ENCODE measurements at places on chromosomes 1 and 21. TPM values are rescaled to one million over a fixed set of nuclear protein-coding genes. Genes with fewer than 3 reads are reported as not detected.

DNA sequence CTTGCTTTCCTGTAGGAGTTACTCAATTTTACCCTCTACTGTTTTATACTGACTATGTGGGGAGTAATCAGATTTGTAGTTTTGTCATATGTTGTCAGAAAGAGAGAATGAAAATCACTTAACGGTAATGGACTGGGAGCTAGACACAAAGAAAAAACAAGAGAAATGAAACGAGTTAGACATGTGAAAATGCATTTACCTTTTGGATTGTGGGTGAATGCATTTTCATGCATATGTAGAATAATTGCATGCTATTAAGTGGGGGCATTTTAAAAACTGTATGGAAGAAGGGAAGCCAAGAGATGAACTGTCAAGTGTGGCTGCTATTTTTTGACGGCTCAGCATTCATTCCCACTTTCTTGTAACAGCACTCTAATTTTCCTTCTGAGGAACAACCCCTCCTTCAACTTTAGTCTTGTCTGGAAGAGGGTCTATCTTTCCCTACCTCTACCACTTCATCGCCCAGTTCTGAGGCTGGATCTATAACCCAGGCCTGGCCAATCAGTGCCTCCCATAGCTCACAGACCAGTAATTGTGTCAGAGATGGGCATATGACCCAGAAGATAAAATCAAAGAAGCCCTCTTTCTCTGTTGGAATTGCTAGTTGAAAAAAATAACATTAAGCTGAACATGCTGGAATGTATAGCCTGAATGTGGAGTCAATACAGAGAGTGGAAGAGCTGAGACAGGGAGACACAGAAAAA, 5.2 kb upstream of the ZNF697 start:
- H3K4me3 ChIP-seq = no peak overlapping the region
- no peaks in the 10 kb centered on the region for H3K36me3 ChIP-seq
- no peak overlapping the region for H3K27ac ChIP-seq
- DNase-seq = no peak
- peaks cover 5% of the 10 kb centered on the region for H3K4me1 ChIP-seq

LCE2B gene
- not detected for total RNA-seq

- DNase-seq = no peak
- no peaks in the 10 kb centered on the region for H3K27me3 ChIP-seq
- no peak overlapping the region for H3K27ac ChIP-seq
- peaks cover 5% of the 10 kb centered on the region for H3K4me1 ChIP-seq
- no peak overlapping the region for H3K4me3 ChIP-seq
- no peaks in the 10 kb centered on the region for H3K36me3 ChIP-seq
These were observed 219.8 kb upstream of the DUSP10 start for GRCh38 chr1:221961532-221962292.

MFAP2 gene
- not detected for total RNA-seq

- H3K27me3 ChIP-seq = no peaks in the 10 kb centered on the region
- H3K27ac ChIP-seq = no peak overlapping the region
- no peak for DNase-seq
These were observed 4.2 kb upstream of the RAP1GAP start for GRCh38 chr1:21673277-21673780.

B4GALT2 gene
- 0.54 TPM for total RNA-seq

FNDC10 gene
- total RNA-seq = 0.96 TPM

DNA sequence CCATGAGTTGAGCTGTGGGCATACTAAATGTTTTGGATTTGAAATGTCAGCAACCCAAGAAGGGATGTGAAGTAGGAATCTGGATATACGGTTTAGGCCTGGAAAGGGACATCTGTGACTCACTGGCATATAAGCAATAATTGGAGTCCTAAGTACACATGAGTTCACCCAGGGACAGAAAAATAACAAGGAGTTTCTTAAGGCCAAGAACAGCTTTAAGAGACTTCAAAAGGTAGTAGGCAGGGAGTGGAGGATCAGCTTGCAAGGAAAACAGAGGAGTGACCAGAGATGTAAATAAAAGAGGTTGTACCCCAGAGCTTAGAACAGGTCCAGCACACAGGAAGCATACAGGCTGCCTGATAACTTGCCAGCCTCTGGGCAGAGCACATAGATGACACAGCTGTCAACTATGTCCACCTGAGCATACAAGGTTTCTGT, 28.1 kb downstream of the TMEM50B start:
- H3K4me3 ChIP-seq = no peak overlapping the region
- no peaks in the 10 kb centered on the region for H3K4me1 ChIP-seq

GRCh38 chr1:51518033-51518585, 957 bp downstream of the EPS15 start:
- H3K4me3 ChIP-seq = peak overlapping the region; percentile 95
- H3K4me1 ChIP-seq = peaks cover 67% of the 10 kb centered on the region
- H3K36me3 ChIP-seq = no peaks in the 10 kb centered on the region
- peak; percentile 7 for DNase-seq
- H3K27me3 ChIP-seq = no peaks in the 10 kb centered on the region

DNA sequence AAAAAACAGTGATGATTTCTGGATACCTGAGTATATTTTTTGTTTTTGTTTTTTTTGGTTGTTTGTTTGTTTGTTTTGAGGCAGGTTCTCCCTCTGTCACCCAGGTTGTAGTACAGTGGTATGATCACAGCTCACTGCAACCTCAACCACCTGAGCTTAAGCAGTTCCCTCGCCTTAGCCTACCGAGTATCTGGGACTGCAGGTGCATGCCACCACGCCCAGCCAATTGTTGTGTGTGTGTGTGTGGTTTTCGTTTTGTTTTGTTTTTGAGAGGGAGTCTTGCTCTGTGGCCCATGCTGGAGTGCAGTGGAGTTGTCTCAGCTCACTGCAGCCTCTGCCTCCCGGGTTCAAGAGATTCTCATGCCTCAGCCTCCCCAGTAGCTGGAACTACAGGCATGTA, 55.3 kb upstream of the RCC1 start:
- DNase-seq = no peak
- H3K27me3 ChIP-seq = no peaks in the 10 kb centered on the region
- H3K4me3 ChIP-seq = no peak overlapping the region
- H3K27ac ChIP-seq = peak overlapping the region; percentile 63

CAMK2N1 gene
- 1.7 TPM for total RNA-seq

MAP1LC3C gene
- not detected for total RNA-seq

- DNase-seq = no peak
- H3K4me1 ChIP-seq = no peaks in the 10 kb centered on the region
- H3K4me3 ChIP-seq = no peak overlapping the region
- no peaks in the 10 kb centered on the region for H3K27me3 ChIP-seq
These were observed 96.0 kb upstream of the TNFSF4 start for GRCh38 chr1:173302890-173303829.

DNA sequence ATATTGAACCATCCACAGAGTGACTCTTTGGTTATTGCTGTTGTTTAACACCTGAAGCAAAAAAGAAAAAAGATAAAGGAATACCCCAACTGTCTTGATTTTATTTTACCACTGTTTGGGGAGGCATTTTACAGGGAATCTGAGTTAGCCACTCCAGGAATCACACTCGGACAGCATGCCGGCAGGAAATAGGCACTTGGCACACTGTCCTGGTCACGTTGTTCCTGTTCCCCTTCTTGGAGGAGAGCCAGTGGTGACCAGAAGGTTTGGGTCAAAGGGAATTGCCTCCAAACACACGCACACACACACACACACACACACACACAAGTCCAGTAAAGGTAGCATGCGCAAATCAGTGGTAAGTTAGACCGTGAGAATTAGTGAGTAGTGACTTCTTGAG, 13.8 kb downstream of the RGS4 start:
- H3K27ac ChIP-seq = no peak overlapping the region
- no peaks in the 10 kb centered on the region for H3K27me3 ChIP-seq
- no peak for DNase-seq
- H3K36me3 ChIP-seq = no peaks in the 10 kb centered on the region

GNAT2 gene
- not detected for total RNA-seq

DNA sequence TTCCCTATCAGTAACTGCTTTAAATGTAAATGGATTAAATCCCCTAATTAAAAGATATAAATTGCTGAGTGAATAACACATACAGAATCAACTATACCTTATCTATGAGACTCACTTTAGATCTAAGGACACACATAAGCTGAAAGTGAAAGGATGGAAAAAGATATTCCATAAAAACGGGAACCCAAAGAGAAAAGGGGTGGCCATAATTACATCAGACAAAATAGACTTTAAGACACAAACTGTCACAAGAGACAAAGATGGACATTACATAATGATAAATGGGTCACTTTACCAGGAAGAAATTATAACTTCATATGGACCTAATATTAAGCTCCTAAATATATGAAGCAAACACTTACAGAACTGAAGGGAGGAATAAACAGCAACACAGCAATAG, 59.2 kb downstream of the SLC25A24 start:
- no peak overlapping the region for H3K27ac ChIP-seq
- no peak for DNase-seq
- no peaks in the 10 kb centered on the region for H3K4me1 ChIP-seq
- H3K4me3 ChIP-seq = no peak overlapping the region
- H3K27me3 ChIP-seq = no peaks in the 10 kb centered on the region

- H3K36me3 ChIP-seq = no peaks in the 10 kb centered on the region
- no peaks in the 10 kb centered on the region for H3K4me1 ChIP-seq
- no peak for DNase-seq
- no peaks in the 10 kb centered on the region for H3K27me3 ChIP-seq
These were observed 109.4 kb downstream of the TLR5 start for GRCh38 chr1:223033658-223034057.

LRRC7 gene
- 0.15 TPM for total RNA-seq

- H3K27ac ChIP-seq = no peak overlapping the region
- DNase-seq = no peak
- no peaks in the 10 kb centered on the region for H3K36me3 ChIP-seq
- no peaks in the 10 kb centered on the region for H3K4me1 ChIP-seq
- H3K27me3 ChIP-seq = peaks cover 2% of the 10 kb centered on the region
These were observed 72.2 kb upstream of the CDC42BPA start for GRCh38 chr1:227390525-227390924.

OR2L2 gene
- 0.35 TPM for total RNA-seq

AMY2A gene
- not detected for total RNA-seq

KRTAP21-2 gene
- total RNA-seq = not detected

DNA sequence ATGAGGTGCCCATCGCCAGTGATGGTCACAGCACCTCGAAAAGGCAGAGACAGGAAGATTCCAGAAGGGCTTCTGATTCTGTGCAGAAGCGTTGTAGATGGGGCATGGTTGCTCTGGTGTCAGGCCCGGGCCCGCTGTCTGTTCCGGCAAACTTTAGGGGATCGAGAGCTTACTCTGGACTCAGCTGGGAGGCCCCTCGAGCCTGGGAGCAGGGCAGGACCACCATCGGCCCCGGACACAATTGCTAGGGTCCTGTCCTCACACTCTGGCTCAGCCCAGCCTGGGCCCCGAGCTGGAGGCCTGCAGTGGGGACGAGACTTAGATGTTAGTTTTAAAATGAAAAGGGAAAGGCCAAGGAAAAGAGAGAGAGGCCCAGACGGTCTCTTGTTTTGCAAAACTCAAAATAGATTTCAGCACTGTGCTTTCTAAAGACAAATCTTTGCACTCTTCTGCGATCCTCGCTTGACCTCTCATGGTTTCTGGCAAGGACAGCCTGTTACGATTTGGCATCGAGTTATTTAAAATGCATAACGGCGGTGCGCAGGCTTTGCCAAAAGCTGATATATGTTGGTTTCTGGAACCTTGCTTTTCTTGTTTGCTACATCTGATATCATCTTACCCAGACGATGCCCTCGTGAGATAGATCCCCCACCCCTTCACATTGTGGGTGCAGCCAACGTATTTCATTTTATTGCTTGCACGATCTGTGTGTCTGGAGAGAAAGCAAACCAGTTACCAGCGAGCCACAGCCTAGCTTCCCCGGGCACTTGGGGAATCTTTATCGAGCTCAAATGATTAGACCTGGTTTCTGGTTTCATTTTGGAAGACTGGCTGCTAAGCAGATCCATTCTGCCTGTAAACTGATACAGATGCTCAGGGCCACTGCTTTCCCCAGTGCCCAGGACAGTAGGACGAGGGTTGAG, 58.0 kb downstream of the PRDM16 start:
- no peak overlapping the region for H3K27ac ChIP-seq
- DNase-seq = no peak
- H3K27me3 ChIP-seq = no peaks in the 10 kb centered on the region
- no peaks in the 10 kb centered on the region for H3K4me1 ChIP-seq
- no peak overlapping the region for H3K4me3 ChIP-seq
- H3K36me3 ChIP-seq = no peaks in the 10 kb centered on the region

DNA sequence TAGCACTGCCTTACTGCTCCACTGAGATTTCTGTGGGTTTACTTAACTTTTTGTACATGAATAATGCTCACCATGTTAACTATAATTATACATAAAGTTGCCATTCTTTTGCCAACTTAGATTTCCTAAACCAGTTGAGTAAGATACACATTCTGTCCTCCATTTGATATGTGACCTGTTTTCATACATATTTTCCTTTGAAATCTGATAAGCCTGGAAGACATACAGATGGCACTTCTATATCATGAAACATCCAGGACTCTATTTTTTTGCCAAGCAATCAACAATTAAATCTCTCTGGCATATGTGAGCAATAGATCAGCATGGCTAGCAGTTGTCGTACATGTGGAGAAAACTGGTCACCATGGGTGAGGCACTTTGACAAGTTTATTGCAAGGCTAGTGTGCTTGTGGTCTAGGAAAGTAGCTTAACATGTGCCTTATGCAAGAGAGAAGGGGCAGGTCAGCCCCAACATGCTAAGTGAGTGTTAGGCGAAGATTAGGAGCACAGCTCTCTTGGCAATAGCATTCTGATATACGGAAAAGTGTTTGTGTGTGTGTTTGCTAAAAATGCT, 14.2 kb downstream of the PRRX1 start:
- H3K4me1 ChIP-seq = no peaks in the 10 kb centered on the region
- no peak for DNase-seq
- H3K36me3 ChIP-seq = no peaks in the 10 kb centered on the region

GRCh38 chr1:97758541-97759057, 162.2 kb downstream of the DPYD start:
- no peaks in the 10 kb centered on the region for H3K36me3 ChIP-seq
- no peaks in the 10 kb centered on the region for H3K4me1 ChIP-seq
- H3K27me3 ChIP-seq = no peaks in the 10 kb centered on the region
- no peak for DNase-seq
- H3K27ac ChIP-seq = no peak overlapping the region
- no peak overlapping the region for H3K4me3 ChIP-seq

DNA sequence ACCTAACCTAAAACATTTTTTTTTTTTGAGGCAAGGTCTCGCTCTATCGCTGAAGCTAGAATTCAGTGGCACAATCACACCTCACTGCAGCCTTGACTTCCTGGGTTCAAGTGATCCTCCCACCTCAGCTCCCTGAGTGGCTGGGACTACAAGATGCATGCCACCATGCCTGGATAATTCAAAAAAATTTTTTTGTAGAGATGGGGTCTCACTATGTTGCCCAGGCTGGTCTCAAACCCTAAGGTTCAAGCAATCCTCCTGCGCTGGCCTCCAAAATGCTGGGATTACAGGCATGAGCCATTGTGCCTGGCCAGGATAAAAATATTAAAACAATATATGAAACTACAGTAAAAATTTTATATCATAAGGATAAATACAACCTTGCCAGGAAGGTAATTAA, 4.9 kb downstream of the LIX1L start:
- peaks cover 19% of the 10 kb centered on the region for H3K36me3 ChIP-seq
- H3K4me1 ChIP-seq = peaks cover 48% of the 10 kb centered on the region
- H3K27ac ChIP-seq = no peak overlapping the region
- no peak overlapping the region for H3K4me3 ChIP-seq
